ENCODE measurements at places on chromosomes 12 and 14. TPM values are rescaled to one million over a fixed set of nuclear protein-coding genes. Genes with fewer than 3 reads are reported as not detected.

DNA sequence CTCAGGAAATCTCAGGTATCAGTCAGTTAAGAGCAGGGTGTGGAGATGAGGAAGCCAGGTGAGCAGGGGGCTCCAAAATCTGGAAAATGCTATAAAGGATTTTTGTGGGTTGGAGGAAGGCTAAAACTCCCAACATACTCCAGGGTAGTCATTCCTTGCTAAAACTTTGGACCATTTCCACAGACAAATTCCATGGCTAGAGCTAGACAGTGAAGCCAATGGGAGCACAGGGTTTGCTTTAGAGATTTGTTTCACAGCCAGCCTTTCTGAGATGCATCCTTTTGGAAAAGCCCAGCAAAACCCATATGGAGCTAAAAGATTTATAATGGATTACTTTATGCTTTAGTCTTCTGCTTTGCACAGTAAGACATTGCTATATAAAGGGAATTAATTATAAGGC lies 146.5 kb downstream of the SAMD4A start:
- no peak for DNase-seq

GRCh38 chr12:127664901-127665300 lies 602.1 kb upstream of the TMEM132C start:
- no peak for DNase-seq

DNA sequence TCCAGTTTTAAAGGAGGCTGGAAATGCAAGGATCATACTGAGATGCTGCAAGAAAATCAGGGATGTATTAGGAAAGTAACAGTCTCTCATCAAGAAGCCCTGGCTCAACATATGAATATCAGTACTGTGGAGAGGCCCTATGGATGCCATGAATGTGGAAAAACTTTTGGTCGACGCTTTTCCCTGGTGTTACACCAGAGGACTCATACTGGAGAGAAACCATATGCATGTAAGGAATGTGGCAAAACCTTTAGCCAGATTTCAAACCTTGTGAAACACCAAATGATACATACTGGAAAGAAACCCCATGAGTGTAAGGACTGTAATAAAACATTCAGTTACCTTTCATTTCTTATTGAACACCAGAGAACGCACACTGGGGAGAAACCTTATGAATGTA lies 24.5 kb downstream of the ZNF891 start:
- no peak for DNase-seq

- no peak for DNase-seq
Measured at GRCh38 chr14:33492491-33492890, 458.4 kb downstream of the EGLN3 start.

DNA sequence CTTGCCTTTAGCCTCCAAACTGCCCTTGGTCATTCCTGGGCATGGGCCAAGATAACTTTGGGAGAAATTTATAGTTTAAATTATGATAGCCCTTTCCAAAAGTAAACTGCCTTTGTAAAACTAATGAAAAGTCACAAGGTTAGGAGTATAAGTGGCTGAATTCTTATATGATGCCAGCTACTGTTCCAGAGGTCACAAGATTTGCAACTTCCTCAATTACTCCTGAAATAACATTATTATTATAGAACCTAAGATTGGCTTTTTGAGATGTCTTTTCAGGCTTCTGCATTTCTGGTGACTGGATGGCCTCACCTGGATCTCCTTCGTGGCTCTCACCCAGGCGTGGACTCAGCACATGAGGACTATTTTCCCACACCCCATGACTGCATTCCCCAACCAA lies 55.0 kb downstream of the OSBPL8 start:
- no peak for DNase-seq

DNA sequence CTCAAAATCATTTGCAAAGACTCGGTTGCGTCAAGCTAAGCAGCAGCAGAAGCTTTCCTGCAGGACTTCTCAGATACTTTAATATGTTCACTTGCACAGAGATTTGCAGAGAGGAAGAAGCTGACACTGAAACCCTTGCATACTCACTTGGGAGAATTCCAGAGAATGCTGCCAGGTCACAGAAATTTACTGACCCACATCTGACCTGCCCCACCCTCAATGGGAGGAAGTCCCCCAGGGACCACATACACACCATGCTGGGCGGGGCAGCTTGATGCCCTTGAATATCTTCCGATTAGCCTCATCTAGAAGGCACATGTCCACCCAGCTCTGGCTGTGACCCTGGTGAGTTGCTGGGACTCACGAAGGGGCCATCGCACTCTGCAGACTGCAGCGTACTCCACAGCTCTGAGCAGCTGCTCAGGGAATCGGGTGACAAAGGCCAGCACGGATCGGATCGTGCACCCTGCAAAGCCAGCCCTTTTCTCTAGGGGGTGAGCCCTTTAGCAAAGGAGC lies 83.2 kb downstream of the ITPK1 start:
- no peak for DNase-seq

DNA sequence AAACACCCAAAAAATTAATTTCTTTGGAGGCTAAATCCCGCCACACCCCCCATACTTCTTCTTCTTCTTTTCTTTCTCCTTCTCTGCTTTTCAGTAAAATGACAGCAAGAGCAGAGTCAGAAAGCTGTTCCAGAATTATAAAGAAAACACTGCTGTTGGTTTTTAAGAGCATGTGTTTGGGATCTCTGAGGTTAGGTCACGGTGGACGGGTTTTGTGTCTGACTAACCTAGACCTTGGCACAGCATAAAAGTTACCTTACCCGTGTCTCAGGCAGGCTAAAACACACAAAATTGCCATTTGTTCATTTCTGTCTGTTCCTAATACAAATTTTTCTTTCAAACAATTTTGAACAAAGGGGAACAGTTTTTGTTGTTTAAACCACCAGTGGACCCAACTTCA lies 540.8 kb downstream of the NRXN3 start:
- no peak for DNase-seq

DNA sequence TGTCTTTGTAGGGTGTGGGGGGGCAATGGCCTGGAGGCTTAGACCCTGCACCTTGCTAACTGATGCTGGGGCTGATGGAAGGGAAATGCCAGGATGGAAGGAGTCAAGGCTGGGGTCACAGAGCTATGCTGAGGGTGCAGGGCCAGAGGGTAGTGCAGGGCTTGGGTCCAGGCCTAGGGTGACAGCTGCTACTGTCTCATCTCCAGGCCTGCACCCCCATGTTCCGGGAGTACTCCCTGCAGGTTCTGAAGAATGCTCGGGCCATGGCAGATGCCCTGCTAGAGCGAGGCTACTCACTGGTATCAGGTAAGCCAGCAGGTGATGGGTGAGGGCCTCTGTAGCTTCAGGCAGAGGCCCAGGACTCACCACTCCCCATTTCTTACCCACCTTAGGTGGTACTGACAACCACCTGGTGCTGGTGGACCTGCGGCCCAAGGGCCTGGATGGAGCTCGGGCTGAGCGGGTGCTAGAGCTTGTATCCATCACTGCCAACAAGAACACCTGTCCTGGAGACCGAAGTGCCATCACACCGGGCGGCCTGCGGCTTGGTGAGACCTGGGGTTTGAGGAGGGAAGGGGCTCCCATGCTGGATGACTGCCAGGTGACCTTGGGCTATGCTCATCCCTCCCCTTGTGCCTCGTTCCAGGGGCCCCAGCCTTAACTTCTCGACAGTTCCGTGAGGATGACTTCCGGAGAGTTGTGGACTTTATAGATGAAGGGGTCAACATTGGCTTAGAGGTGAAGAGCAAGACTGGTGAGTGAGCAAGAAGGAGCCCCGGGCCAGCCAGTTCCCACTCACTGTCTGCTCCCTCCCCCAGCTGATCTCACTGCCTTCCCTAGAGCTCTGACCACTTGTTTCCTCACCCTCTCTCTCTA lies 4.1 kb downstream of the SHMT2 start:
- no peak for DNase-seq

DNA sequence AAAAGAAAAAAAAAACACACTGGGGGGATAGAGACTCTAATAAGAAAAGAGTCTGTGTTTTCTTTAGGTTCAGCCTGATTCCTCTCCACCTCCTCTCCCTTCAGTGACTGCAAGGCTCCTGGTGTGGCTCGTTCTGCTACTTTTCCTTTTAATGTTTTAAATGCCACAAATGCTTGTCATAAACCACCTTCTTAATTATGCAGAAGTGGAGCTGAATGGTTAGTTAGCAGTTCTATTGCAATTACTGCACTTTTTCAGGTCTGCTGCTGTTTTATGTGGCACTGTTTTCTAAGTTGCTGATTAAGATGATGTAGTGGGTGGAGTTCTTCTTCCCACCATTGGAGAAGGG lies 878.1 kb downstream of the DIO2 start:
- DNase-seq = no peak

GRCh38 chr12:66999141-66999540 lies 270.0 kb upstream of the CAND1 start:
- DNase-seq = no peak

DNA sequence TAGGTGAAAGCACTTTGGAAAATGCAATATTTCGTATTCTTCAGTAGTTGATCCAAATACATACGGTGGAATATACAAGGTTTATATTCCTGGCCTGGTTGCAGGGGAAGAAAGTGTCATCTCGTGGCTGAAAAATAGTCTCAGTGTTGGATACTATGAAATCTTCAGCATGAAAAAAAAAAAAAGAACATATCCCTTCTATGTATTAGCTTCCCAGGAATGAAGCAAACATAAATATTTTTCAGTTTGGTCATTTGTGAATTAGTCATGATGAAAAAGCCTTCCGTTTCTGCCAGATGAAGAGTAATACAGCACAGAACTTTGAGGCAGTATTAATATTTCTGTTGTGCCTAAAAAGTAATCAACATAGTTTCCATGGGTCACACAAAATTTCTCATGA lies 36.7 kb downstream of the FLRT2 start:
- no peak for DNase-seq

- DNase-seq = no peak
Measured at GRCh38 chr12:2190896-2191533, 138.2 kb downstream of the CACNA1C start.

GRCh38 chr12:128743916-128744315 lies 79.8 kb downstream of the SLC15A4 start:
- DNase-seq = no peak

DNA sequence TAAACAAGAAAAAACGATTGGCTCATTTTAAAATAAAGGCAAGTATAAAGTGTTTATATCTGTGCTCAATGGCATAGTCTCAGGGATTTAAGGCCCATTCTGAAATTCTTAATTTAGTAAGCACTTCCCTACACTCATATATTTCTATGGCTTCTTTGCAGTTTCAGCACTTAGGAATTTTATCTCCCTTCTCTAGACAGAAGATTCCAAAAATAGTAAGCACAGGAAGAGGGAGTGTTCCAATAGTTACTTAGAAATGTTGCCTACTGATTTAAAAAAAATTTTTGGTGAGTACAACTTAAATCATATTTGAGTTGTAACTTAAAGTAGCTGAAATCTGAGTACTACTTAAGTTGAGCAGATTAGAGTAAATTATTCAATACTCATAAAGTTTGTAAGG lies 19.8 kb downstream of the INSM2 start:
- no peak for DNase-seq

GRCh38 chr12:11875414-11875935 lies 195.3 kb upstream of the BCL2L14 start:
- no peak for DNase-seq

DNA sequence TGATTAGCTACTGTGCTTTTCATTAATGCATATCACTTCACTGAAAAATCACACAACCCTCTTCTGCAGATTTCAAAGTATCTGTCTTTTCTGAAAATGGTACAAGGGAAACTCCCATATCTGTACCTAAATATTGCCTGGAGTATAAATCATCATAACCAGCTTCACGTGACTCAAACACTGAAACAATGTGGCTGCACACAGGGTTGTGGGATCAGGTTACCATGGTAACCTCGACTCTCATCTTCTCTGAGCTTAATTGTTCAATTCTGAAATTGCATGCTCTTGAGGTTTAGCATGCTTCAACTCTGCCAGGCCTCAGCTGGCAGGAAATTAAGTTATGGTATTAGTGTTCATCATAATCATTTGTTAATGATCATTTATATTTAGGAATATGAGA lies 77.5 kb upstream of the CPSF6 start:
- DNase-seq = peak; percentile 59

GRCh38 chr14:91299121-91300115 lies 54.9 kb upstream of the GPR68 start:
- DNase-seq = no peak

- no peak for DNase-seq
Measured at GRCh38 chr12:131007031-131007739, 53.5 kb downstream of the ADGRD1 start.

- no peak for DNase-seq
Measured at GRCh38 chr12:20404576-20405346, 36.4 kb downstream of the PDE3A start.

GRCh38 chr12:116880817-116881324 lies 370 bp downstream of the HRK start:
- DNase-seq = peak; percentile 31

LRRC10 gene
- not detected for total RNA-seq

CD69 gene
- 197 TPM for total RNA-seq

C12orf54 gene
- not detected for total RNA-seq

ACSM4 gene
- not detected for total RNA-seq

FLRT2 gene
- total RNA-seq = not detected

CACNA1C gene
- 0.30 TPM for total RNA-seq

JAG2 gene
- 2.6 TPM for total RNA-seq

TNS2 gene
- total RNA-seq = 0.78 TPM

DACT1 gene
- 0.81 TPM for total RNA-seq

SPSB2 gene
- total RNA-seq = 11.1 TPM

GYS2 gene
- total RNA-seq = not detected

Data from activated CD4-positive, alpha-beta memory T cell treated with anti-CD3 and anti-CD28 coated beads, Interleukin-2, amount 10 ng/mL, durations not matched to agents 7 days and 5 days (primary cell).